ENCODE measurements at places on chromosomes 3 and 15.

GRCh38 chr3:4831580-4831950 lies 147.7 kb upstream of the BHLHE40 start:
- no peak for DNase-seq

DNA sequence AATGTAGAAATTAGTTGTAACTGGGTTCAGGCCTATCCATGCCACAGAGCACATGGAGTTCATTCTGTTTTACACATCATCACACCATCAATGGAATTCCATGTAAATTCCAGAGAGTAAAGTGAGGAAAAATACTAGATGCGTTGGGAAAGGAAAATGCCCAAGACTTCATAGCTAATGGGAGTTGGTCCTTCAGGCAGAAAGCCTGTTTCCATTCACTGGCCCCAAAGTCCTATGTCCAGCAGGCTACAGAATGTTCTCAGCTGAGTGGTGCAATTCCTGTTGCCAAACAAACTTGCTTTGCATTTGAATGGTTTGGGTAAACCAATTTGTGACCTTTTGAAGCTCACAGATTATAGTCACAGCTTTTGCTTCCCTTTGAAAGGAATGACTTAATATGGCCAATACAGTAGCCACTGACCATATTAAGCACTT lies 164.6 kb upstream of the PFN2 start:
- DNase-seq, result no peak

DNA sequence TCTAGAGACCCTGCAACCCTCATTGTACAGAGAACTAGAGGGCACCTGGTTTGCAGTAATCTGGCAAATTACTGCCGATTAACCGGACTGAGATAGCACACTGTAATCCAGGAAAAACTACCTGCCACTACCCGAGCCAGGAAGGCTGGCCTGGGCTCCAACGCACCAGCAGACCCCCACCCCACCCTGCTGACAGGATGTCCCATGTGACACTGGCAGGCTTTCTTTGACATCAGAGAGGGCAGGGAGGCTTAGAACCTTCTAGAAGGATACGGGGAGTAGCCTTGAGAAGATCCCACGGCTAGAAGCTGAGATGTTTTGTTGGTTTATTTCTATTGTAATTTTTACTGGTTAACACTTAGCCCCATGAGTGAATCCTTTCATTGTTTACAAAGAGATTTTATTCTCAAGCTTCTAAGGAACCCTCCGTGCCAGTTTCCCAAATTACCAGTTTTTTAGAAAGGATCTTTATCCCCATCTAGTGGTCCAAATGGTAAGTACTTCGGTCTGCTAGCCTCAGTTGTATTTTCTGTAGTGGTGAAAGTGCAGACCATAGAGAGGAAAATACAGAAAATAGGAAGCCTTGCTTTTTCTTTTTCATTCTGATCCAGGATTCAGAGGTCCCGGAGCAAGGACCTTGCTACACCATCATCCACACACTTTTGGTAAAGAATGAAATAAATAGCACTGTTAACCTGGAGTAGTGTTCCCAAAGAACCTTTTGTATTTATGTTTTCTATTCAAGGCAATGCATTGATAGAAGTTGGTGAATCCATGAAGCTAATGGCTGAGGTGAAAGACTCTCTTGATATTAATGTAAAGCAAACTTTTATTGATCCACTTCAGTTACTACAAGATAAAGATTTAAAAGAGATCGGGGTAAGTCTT lies 81.9 kb upstream of the ADAMTSL3 start:
- no peak for DNase-seq

DNA sequence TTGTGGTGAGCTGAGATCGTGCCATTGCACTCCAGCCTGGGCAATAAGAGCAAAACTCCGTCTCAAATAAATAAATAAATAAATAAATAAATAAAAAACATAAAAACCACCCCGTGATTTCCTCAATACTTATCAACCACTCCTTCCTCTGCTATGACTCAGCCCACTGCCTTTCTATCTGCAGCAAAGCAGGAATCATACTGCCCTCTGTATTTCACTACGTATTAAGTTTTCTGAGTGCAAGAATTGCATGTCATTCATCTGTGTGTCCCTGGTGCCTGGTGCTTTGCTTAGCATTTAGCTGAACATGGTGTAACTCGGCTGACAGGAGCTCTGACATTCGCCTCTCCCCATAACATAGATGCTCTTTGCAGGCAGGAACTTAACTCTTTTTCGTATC lies 7.1 kb downstream of the LSG1 start:
- no peak for DNase-seq

GRCh38 chr3:187902041-187902471 lies 156.8 kb upstream of the BCL6 start:
- no peak for DNase-seq

DNA sequence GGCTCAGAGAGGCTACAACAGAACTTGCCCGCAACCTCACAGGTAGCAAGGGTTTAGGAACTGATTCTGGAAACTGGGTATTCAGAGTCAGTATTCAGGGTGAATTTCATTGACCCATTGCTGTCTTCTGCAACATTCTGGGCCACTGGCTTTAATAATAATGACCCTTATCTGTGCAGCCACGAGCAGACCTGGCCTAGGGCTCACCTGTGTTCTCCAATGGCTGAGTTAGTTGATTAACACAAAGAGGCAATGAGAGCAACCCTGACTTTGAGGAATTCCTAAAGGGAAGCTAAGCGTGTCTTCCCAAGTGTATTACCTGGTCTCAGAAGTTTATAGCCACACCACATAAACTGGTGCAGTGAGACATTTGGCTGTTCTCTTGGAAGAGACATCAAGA lies 289.9 kb downstream of the EPHB1 start:
- no peak for DNase-seq

Data from left cardiac atrium (tissue), 4 donors.